ENCODE measurements at places on chromosomes 7 and 10. TPM values are rescaled to one million over a fixed set of nuclear protein-coding genes. Genes with fewer than 3 reads are reported as not detected.

DNA sequence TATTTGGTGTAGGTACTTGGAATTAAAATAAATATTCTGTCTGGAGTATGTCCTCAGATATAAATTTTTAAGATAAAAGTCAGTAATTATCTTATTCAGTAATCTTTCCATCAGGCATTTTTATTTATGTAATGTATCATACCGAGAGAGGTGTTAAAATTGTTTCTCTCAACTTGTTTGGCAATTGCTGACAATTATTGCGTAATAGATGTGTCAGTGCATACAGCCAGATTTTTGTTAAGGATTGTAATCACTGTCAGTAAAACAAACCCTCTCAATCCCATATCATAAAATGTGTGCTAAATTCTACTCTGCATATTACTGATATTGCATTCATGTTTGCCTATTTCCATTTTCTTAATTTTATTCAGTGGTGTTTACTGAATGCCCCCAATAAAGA lies 69.2 kb downstream of the CNTNAP2 start:
- DNase-seq: no peak

- DNase-seq: no peak
Observed at GRCh38 chr10:17134282-17134681, 4.7 kb upstream of the CUBN start.

- no peak for DNase-seq
Observed at GRCh38 chr10:117390420-117390819, 15.2 kb upstream of the PDZD8 start.

GRCh38 chr7:156639426-156640256 lies 933 bp upstream of the RNF32 start:
- DNase-seq: no peak

GRCh38 chr7:29161231-29161630 lies 14.9 kb upstream of the CPVL start:
- DNase-seq: no peak

DNA sequence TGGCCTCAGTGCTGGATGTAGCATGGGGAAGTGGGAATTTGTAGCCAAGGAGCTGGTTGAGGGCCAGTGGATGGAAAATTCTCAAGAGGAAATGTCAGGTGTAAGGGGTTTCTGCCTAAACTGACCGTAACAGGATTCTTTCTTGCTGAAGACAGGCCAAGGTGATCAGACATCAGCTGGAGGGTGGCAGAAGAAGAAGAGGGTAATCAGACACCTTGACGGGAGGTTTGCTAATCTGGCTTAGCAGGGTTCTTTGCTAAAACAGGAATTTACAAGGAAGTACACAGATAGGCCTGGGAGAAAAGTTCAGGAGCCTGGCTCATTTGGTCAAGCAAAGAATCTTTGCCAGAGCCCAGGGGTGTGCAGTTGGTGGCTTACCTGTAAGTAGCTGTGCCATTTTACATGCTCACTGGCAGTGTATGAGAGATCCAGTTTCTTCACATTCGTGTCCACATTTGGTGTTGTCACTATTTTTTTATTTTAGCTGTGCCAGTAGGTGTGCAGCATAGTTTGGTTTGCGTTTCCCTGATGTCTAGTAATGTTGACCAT lies 73.7 kb downstream of the BMPR1A start:
- DNase-seq: no peak

DNA sequence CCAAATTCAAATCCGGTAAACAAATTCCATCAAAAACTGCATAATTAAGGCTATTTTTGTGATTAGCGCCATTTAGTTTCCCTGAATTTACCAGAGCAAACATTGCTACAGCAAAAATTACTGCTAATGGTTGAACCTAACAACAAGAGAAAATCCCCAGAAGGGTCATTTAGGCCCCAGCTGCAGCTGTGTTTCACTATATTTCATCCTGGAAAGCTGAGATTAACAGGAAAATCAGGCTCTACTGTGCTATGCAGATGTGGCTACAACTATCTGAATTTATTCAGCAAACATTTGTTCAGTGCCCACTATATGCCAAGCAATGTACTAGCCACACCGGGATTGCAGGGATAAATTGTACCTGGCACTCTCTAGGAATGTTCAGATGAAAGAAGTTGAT lies 104.0 kb downstream of the PON1 start:
- no peak for DNase-seq

DNA sequence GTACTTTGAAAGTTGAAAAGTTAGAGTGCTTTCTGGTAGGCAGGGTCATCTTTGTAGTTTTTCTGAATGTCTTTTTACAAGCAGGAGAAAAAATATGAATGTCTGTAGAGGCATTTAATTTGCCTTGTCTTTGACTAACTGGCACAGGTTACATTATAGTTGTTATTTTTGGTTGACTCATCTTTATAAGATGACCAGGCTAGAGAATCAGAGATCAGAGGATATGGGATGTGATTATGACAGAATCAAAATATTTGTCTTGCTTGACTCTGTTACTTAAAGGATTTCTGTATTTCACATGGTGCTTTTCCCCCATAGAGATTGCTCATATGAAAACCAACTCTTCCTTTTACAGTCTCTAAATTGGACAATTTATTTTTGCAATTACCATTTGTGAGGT lies 2.4 kb downstream of the ZMYND11 start:
- no peak for DNase-seq

- DNase-seq: no peak
Observed at GRCh38 chr10:102704915-102705314, 9.3 kb downstream of the ARL3 start.

DNA sequence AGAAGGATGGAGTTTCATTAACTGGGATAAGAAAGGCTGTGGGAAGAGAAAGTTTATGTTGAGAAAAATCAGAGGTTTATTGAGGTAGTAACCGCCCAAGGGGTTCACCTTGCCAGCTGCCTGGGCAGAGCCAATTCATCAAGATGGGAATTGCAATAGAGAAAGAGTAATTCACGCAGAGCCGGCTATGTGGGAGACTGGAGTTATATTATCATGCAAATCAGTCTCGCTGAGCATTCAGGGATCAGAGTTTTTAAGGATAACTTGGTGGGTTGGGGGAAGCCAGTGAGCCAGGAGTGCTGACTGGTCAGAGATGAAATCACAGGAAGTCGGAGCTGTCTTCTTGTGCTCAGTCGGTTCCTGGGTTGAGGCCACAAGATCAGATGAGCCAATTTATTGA lies 70.6 kb downstream of the MALRD1 start:
- DNase-seq: no peak

GRCh38 chr7:21099432-21099831 lies 312.7 kb upstream of the SP8 start:
- DNase-seq: no peak

- DNase-seq: no peak
Observed at GRCh38 chr10:32347363-32348022, 535 bp upstream of the EPC1 start.

- DNase-seq: no peak
Observed at GRCh38 chr10:69418052-69418752, 1.5 kb upstream of the TACR2 start.

DNA sequence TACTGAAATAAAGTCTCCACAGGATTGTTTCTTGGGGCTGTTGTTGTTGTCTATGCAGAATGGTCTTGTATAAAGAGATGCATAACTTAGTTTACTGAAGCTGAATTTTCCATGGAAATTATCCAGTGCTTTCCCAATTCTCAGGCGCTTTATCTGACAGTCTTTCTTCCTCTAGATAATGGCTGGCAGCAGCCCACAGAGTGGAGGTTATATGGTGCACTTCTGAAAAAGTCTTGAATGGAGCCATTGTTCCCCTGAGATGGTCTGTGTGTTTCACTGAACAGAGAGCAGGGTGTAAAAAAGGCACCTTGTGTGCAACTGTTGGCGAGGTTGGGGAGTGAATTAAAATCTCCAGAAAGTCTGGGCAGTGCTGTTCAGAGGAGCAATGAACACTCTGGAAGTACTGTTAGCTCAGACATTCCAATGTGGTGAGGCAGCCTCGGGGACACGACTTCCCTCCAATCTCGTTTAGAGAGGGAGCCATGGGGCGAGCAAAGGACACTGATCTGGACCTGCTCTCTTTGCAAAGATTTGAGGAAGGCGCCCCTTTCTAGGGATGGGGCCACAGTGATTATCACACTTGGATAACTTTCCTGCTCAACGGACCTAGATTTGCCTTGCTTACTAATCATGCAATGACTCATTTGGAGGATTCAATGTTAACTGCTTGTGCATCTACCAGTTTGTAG lies 2.0 kb upstream of the PLCE1 start:
- no peak for DNase-seq

DNA sequence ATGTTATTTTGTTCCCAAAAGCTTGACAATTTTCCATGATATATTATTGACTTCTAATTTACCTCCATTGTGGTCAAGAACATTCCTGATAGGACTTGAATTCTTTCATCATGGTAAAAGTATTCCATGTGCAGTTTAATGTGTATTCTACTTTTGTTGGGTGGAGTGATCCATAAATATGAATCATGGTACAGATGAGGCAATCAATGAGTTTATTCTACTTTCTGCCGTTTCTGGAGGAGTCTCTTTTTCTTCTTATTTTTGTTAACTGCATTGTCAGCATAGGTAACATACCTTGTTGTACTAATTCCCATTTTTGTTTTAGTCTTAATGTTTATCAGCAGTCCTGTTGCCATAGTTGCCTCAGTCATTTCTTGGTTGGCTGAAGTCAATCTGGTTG lies 69.6 kb downstream of the SHOC2 start:
- DNase-seq: no peak

DNA sequence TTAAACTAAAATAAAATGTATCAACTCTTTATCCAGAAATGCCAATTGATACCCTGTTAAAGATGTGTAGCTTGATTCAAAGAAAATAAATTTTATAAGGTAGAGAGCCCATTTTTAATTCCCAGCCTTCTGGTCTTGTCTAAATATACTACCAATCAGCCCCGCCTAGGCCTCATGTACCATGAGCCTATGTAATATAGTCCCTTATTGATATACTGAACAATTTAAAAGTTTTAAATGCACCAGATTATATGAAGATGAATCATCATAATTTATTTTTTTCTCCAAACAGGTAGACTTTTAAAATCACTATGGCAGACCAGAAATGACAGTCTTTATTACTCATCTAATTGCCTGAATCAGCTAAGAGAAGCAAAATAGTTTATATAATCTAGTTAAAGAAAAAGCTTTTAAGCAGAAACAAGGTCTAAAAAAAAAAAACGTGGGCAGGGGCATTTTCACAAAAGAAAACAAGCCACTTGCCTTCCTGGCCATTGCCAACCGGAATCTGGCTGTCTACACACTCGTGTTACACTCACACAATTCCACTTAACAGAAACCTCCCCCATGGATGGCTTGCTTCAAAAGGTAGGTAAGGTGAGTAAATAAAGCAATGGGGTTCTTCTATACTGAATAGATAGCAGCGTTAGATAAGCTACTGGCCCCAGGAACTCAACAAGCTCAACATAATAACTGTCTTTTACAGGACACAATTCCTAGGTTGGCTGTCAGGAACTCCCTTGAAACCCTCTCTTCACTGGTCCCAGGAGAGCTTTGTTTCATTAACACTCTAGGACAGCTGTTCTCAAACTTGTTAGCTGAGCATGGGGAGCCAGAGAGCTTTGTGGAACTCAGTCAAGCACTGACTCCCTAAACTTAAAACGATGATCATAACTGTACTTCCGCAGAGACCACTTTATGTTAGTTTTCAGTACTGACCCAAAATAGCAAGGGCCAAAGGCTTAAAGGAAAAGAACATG lies 37.2 kb downstream of the RAPGEF5 start:
- no peak for DNase-seq

DNA sequence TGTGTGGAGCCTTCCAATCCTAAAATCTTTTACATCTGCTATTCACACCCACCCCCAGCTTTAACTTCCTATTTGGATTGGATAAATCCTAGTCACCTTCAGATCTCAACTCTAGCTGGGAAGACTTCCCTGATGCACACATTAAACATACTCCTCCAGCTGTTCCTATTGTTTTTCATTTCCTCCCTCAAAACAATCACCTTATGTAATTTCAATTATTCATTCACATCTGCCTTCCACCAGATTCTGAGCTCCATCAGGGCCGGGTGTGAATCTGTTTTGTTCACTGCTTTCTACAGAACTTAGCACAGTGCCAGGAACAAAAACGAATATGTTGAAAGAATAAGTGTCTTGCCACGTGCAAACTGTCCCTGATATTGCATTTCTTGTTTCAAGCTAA lies 497.4 kb downstream of the PLXDC2 start:
- no peak for DNase-seq

DNA sequence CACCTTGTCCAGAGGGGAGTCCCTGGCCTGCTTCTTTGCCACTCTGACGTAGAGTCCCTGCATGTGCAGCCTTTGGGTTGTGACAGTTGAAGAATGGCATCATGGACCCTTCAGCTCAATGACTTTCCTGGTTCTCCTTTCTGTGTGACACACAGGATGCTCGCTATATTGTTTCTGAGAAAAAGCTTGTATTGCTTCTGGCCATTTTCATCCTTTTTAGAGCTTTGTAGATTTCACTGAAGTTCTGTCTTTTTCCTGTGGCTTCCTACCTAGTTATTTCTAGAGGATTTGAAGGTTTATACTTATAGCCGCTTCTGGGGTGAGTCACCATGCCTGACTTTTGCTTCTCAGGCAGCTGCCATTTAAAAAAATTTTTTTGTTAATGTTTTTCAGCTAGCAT lies 27.0 kb downstream of the SND1 start:
- DNase-seq: no peak

TAS2R41 gene
- total RNA-seq: not detected

OPN1SW gene
- not detected for total RNA-seq

FAM241B gene
- 3.2 TPM for total RNA-seq

TAS2R38 gene
- not detected for total RNA-seq

C10orf67 gene
- not detected for total RNA-seq

POM121C gene
- 71.8 TPM for total RNA-seq

HIPK2 gene
- total RNA-seq: 24.0 TPM

Data from activated CD4-positive, alpha-beta memory T cell treated with anti-CD3 and anti-CD28 coated beads, Interleukin-2, amount 10 ng/mL, durations not matched to agents 7 days and 5 days (primary cell).